ENCODE measurements at places on chromosomes 5 and 9.

DNA sequence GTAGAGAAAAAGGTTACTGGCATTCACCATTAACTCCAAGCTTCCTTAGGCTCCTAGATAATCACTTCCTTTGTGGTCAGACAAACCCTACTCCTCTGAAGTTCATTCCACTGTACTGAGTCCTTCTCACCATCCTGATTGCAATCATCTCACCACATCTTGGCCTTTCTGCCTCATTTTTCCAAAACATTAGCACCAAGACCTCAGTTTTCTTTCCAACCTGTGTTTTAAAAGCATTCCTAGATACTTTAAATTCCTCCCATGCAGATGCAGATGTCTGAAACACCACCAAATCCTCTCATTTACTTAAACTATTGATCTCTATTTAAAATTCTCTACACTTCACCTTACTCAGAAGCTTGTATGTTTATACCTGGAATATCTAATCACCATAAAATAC, 961.3 kb upstream of the CTNND2 start:
- DNase-seq: no peak

- DNase-seq: no peak
Observed at GRCh38 chr5:32724526-32724925, 13.4 kb downstream of the NPR3 start.

DNA sequence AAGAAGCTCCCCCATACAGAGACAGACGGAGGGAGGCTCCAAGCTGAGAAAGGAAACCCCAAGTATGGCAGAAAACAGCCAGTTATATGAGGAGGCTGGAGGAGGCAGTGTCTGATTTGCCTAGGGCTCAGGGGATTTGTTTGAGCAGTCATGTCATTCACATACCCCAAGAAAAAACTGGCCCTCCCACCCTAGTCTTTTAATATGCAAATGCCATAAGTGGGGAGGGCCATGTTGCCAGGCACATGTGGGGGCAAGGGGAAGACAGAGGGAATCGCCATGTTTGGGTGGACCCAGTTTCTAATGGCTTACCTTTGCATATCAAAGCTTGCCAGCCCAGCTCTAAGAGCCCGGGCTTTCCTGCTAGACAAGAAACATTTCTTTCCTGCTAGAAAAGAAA, 1163.8 kb downstream of the TAF11L14 start:
- DNase-seq: no peak

GRCh38 chr5:173538654-173539053, 77.8 kb downstream of the BOD1 start:
- no peak for DNase-seq

- DNase-seq: no peak
Observed at GRCh38 chr5:145506185-145506850, 328.8 kb downstream of the PRELID2 start.

DNA sequence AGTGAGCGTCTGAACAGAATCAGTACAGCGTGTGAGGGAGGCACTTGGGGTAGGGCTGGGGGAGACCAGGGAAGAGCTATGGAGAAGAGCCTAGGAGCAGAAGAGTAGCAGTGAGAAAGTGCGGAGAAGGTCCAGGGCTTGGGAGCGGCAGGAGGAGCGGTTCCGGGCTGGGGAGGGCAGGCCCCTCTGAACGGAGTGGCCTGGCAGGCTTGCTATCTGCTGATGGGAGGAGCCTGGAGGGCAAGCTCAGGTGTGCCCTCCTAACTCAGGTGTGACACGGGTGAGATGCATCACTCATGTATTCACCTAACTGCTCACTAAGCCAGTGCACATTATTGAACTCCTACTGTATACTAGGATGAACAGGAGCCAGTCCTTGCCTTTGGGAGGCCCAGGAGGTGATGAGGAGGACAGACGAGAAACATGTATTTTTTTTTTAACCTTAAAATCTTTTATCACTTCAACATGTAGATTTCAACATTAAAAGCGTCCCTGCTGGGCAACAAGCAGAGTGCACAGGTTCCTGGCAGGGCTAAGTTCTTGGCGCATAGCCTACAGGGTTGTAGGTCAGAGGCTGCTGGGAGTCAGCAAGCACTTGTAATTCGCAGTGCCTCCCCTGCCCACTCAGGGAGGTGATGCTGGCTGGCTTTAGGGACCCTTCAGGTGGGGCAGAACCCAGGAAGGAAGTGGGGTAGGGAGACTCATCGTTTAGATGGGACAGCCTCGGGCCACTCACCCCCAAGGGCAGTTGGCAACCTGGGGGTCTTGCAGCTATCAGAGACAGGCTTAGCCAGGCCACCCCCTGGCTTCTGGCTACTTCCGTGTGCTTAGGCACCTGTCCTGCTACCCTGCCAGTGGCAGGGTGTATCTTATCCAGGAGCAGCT, 55.5 kb downstream of the TMOD1 start:
- no peak for DNase-seq

GRCh38 chr5:59832577-59833301, 60.8 kb downstream of the PDE4D start:
- DNase-seq: no peak

- peak; percentile 89 for DNase-seq
Observed at GRCh38 chr9:81558091-81558830, 131.1 kb downstream of the TLE1 start.

DNA sequence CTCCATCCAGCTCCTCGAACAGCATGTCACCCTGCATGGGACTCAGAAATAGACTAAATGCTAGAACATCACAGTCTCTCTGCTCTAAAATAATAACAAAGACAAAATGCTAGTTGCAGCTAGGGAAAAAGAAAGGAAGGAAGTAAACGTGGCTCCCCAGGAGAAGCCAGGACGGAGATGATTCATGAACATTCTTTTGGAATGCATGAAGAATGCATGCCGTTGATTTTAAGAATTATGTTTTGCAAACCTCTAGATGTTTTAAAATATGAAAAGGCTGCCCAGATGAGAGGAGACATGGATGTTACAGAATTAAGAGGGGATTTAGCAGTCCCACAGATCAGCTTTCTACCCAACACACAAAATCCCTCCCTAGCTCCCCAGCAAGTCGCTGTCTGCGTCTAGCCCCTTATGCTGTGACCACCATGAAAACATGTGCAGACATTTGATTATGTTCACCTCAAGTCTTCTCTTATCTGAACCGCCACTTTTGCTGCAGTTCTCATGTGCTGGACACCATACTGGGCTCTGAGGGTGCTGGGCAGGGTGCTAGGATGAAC, 139.4 kb upstream of the LMX1B start:
- DNase-seq: peak; percentile 83

DNA sequence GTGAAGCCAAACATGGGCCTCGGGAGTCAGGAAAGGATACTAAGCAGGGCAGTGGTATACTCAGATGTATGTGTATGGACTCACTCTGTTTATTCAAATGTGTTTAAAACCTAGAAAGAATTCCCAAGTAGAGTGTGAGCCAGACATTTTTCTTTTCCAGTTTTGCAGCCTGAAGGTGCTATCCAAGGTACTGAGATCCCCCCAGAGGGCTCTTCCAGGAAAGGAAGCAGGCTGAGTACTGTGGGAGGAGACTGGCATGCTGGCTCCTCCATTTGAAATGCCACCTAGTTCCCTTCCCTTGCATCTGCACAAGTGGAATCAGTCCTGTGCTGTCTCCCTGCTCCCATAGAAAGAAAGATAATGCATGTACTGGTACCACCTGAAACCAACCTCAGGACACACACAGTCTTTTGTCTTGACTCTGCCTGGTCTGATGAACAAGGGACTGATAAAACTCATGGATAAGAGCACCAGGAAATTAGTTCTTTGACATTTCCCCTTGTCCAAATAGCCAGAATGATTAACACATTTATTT, 85.9 kb downstream of the HRH2 start:
- peak; percentile 10 for DNase-seq

DNA sequence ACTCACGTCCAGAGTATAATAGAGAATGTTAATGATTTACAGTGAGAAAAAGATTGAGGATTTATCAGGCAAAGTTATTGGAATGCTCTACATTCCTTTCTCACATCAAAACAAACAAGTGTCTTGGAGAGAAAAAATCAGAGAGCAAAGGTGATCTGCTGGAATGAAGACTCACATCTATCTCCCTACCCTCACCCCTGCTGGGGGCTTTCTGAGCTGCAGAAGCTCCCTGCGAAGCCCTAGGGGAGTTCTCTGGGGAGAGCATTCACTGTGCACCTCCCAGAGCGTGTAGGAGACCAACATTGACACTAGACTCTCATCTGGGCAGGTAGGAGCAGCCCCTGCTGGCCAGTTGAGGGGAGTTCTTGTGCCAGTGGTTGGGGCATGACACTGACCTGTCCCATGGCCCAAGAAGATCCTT, 76.6 kb upstream of the ADAMTS16 start:
- DNase-seq: no peak

DNA sequence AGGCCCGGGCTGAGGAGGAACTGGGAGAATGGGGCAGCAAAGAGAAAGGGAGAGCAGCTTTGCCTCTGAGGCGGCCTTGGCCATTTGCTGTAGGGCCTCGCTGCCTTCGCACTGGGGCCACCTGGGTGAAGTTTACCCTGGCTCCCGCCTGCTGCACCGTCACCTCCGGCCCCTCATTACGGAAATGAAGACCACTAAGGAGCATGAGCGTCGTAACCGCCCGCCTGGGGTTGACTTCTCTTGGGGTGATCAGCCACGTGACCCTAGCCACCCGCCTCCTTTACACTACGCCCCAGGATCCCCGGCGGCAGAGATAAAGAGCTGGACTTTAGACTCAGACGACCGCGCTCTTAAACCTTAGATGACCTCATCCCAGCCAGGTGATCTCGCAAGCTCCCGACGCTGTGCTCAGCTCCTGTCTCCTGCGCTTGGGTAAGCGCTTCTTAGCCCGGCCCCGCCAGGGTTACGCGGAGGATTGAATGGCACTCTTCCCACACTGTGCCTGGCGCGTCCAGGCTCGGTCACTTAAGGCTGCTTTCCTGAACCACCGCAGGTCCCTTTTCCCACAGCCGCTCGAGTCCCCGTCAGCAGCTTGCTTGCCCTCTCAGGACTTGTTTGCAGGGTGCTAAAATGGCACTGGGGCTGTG, 107.9 kb upstream of the LARP1 start:
- DNase-seq: no peak

DNA sequence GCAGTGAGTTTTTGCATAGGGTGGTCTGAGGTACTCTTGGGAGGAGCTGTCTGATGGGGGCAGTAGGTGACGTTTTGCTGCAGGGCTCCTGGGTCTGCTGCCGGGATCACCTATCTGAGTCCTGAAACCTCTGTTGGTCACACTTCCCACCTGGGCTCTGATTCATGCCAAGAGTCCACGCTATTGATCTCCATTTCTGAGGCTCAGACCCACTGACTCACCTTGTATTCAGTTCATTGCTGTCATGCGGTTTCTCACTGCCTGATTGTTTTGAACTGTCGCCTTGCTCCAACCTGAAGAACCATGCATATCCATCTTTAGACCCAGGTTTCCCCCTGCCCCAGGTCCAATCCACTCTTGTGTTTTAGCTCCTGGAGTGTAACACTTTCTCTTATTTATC, 101.3 kb downstream of the NPR3 start:
- DNase-seq: no peak

DNA sequence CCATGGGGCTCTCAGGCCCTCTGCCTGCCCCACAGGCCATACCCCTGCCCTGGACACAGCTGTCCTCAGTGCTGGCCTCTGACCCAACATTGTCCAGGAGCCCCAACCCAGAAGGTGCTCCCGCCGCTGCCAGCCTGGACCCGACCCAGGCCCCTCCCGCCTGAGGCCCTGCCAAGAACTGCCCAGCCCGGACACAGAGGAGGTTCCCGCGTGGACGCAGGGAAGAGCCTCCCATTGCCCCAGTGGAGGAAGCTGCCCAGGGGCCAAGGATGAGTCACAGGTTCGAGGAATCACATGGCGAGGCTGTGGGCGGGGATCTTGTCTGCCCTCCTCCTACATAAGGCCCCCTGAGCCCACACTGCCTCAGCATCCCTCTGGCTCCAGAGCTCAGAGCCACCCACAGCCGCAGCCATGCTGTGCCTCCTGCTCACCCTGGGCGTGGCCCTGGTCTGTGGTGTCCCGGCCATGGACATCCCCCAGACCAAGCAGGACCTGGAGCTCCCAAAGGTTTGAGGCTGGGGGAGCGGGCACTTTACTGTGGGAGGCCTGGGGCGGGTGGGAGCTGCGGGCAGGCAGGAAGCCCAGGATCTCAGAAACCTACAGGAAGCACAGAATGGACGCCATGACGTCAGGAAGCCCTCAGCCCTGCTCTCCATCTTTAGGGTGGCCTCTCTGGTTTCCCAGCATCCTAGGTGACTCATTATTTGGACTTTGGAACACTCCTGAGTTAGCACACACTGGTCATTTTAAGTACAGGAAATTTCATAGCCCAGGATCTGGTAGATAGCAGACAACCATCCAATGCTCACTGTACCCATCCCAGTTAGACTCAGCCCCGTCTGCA, at the start of gene PAEP:
PAEP (plus strand) TSS at position 366 of the 844 bp plus-strand sequence.
- DNase-seq: no peak

- DNase-seq: no peak
Observed at GRCh38 chr9:4805191-4805918, 12.6 kb downstream of the RCL1 start.

- DNase-seq: no peak
Observed at GRCh38 chr9:137837345-137838278, 40.0 kb upstream of the CACNA1B start.

DNA sequence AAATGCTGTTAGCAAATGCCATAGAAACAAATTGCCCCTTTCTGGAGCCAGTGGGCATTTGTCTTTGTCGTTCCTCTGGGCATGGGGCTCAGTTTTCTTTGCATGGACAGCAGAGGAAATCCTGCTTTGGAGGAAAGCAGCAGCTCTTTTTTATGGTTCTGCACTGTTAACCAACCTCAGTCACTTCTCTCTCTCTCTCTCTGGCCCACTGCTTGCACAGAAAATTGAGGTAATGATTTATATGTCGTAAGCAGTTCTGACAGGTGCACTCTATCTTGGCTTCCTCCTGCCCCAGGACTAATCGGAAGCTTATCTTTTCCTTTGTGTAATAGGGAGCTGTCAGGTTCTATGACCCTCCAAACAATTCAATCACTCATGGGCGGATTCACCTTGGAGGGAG, 159.6 kb upstream of the GPR151 start:
- DNase-seq: no peak

DNA sequence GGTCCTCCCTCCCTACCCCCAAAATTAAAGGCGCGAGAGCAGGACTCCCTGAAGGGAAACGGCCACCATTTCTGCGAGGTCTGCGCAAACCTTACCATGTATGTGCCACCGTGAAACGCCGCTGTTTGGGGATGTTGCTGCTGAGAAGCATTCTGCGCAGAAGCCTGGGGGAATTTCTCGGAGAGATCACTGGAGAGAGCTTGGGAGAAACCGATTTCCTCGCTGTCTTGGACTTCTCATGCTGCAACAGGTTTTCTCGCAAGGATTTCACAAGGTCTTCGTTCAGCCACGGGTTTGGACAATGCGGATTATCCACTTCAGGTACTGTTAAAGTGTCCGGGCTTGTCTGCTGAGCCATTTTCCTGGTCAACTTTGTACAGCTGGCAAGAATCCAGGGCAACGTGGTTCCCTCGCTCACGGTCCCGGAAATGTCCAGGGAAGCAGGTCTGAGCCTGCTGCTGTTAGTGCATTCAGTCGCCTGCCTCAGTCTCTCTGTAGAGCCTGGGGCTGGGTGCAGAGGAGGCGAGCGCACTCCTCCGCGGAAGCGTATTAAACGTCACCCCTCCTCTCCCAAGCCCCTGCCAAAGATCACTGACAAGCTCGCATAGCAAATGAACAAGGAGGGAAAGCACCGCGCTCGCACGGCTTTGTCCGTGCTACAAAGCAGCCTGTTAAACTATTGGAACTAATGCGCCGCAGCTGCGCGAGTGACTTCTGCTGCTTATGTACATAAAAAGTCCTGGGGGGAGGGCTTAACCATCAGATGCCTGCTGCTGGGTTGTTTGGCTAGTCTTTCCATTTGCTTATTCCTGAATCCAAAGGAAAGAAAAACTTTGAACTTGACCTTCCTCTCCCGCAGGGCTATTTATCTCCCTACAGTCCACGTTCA, 125.1 kb downstream of the PDE4D start:
- peak; percentile 49 for DNase-seq

GRCh38 chr5:149267241-149267973, 4.3 kb upstream of the AFAP1L1 start:
- no peak for DNase-seq

GRCh38 chr9:6975198-6975597, 217.4 kb downstream of the KDM4C start:
- DNase-seq: no peak

Data from fibroblast of skin of scalp (primary cell).